ENCODE measurements at places on chromosomes 7 and 10. TPM values are rescaled to one million over a fixed set of nuclear protein-coding genes. Genes with fewer than 3 reads are reported as not detected.

The HOXA1 gene
- total RNA-seq: 0.23 TPM

The VGF gene
- total RNA-seq: 0.27 TPM

DNA sequence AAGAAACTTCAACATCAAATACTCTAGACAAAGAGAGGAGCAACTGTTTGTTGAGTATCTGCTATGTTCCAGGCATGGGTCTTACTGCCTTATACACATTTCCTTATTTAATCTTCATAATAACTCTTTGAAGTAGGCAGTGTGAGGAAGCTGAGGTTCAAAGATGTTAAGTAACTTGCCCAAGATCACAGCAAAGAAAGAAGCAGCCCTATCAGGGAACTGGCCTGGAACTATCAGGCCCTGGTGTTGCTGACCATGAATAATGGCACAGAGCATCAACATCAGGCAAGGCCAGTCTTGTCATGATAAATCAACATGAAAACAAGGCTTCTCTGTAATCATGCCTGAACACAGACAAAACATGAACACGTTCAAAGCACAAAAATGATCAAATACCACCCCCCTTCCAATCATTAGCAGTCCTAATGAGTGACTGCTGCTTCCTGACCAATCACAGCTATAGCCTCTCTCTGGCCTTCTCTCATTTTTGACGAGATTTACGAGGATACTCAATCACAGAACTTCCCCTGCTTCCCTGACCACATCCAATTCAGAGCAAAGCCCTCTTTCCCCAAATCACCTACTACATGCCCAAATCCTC, 2.3 kb downstream of the GSDME start:
- no peak for ATAC-seq

- ATAC-seq: no peak
Observed at GRCh38 chr10:119304541-119304940, 97.2 kb downstream of the GRK5 start.

- ATAC-seq: peak; percentile 74
Observed at GRCh38 chr10:21497177-21497807, 28.2 kb downstream of the SKIDA1 start.

GRCh38 chr7:120486164-120486563, 213.2 kb downstream of the KCND2 start:
- ATAC-seq: no peak

DNA sequence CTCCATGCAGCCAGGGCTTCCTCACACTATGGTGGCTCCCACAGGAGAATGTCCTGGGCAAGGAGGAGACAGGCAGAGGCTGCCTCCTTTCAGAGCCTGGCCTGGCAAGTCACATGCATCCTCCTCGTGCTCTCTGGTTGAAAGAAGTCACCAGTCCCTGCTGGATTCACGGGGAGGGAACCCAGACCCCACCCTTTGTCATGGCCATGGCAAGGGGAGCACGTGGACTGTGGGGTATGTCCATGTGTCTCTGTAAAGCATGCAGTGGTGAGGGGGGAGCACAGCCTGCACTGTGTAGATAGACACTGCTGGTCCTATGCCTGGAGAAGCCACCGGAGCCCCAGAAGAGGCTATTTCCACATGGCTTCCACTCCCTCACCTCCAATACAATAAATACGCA, 225.0 kb downstream of the TCERG1L start:
- ATAC-seq: no peak

- ATAC-seq: no peak
Observed at GRCh38 chr7:30877015-30877769, 34.5 kb upstream of the AQP1 start.

DNA sequence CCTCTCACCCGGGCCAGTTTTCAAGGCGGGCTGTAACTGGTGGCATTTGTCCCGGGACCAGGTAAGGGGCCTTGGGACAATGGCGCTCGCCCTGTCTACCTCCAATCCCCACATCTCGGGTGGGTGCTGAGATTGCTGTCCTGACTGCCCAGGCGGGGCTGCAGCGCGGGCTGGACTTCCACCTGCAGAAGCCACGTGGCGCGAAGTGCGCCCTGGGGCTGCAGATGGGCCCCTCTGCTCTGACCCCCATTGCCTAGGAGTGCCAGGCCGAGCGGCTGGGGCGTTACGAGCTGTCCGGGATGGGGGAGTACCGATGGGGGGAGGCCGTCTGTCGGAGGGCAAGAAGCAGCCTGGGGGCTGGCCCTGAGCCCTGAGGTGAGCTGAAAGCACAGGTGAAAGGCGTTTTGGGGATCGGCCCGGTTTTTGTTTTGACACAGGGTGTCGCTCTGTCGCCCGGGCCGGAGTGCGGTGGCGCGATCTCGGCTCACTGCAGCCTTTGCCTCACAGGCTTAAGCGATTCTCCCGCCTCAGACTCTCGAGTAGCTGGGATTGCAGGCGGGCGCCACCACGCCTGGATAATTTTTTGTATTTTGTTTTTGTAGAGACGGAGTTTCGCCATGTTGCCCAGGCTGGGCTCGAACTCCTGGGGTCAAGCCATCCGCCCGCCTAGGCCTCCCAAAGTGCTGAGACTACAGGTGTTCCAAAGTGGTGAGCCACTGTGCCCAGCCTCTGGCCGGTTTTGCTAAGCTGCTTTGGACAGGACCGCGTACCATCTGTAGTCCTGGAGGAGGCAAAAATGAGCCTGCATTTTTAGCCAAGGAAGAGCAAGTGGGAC, at the start of gene SFXN2:
SFXN2 (plus strand) TSS at position 16 of the 835 bp plus-strand sequence. CDS start 12,001 bp downstream, outside the sequence.
- no peak for ATAC-seq

GRCh38 chr7:102834999-102835398, 77.8 kb upstream of the LRRC17 start:
- no peak for ATAC-seq

DNA sequence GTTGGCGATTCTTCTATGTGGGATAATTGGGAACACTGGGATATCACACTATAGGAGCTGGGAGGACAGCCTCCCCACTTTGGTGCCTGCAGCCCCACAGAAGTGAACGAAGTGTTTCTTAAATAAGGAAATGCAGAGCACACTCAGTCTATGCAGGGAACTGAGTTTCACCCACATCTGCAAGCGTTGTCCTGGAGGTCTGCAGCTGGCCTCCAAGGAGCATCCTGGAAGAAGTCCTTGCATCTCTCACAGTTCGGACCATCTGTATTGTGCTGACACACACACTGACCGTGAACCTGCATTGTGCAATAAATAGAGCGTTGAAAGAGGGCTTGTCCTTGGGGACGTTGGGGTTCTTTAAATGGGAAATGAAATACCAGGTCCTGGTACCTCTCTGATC, 25.8 kb downstream of the LAMB4 start:
- ATAC-seq: peak; percentile 50

- ATAC-seq: peak; percentile 25
Observed at GRCh38 chr7:40329601-40330153, 194.9 kb downstream of the SUGCT start.

DNA sequence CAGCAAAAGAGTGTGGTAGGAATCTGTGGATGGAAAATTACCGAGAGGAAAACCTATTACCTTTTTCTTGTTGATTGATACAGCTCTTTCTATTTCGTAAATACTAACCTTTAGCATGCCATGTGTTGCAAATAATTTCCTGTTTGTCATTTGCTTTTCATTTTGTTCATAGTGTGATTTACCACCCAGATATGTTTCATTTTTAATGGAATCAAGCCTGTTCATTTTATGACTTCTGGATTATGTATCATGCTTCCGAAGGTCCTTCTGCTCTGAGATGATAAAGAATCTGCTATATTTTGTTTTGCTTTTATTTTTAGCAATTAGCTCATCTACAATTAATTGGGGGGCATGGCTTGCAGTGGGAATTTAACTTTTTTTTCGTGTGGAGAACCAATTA, 46.5 kb downstream of the INPP5F start:
- no peak for ATAC-seq

DNA sequence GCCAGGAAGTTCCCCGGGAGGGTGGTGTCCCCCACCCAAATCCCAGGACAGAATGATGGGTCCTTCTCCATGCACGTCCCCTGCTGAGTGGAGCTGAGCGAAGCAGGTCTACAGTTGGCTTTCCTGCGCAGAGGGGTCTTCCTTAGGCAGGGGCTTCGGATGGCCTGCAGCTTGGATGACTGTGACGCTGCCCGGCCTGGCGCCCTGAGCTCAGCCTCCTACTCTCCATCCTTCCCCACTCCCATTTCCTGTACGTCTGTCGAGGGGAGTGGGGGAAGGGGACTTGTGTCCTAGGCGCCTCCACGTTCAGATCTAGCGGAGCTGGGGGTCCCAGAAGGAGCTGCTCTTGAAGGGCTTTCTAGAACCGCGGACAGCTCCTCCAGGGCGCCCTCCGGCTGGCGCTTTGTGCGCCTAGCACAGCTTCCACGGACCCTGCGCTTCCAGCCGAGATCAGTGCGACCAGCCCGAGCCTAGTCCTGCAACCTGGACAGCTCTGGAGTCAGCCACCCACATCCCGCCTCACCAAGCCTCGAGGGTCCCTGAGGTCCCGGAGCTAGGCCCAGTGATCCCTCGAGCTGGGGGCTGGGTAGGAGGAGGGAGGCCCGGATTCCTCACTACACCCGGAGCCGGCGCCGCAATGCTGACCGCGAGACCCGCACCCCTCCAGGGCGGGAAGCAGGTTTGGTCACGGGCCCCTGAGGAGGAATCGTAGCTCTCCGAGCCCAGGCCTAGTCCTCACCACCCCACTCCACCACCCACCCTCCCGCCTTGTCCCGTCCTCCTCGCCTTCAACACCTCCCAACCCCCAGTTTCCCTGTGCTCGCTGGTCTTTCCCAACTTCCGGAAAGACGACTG, 1.9 kb downstream of the GRID1 start:
- no peak for ATAC-seq

DNA sequence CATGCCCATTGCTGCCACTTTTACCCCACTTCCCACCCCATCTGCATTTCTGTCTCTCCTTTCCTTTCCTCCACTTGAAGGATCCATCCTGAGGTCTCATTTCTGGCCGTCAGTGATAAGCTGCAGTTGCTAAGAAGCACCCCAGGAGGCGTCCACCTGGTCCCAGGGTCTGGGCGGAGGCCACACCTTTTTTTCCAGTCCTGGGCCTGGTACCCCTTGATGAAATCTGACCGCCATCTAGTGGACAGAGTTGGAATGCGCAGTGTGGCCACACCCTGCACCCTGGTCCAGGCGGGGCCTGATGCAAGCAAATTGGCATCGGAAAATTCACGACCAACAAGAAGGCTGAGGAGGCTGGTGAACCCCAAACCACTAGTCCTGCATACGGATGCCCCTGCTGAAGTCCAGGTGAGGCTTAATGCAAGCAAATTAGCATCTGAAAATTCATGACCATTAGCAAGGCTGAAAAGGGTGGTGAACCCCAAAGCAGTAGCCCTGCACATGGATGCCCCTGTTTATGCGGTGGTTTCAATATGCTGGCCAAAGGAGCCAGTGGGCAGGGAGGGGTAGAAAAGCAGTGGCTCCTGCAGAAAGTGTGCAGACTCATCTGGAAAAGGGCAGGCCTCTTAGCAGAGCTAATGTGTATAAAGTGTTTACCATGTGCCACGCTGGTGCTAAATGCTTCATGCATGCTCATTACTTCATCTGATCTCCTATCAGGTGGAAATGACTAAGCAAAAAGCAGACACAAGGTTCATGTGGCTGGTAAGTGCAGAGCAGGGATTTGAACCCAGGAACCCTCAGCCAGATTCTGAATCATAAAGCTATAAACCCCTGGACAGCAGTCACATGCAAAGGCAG, 43.2 kb downstream of the GPAM start:
- peak; percentile 47 for ATAC-seq

GRCh38 chr10:119673271-119673670, 22.1 kb downstream of the BAG3 start:
- no peak for ATAC-seq

Measured in gastroesophageal sphincter (tissue), 4 donors.